ENCODE measurements at places on chromosomes 2 and 18.

DNA sequence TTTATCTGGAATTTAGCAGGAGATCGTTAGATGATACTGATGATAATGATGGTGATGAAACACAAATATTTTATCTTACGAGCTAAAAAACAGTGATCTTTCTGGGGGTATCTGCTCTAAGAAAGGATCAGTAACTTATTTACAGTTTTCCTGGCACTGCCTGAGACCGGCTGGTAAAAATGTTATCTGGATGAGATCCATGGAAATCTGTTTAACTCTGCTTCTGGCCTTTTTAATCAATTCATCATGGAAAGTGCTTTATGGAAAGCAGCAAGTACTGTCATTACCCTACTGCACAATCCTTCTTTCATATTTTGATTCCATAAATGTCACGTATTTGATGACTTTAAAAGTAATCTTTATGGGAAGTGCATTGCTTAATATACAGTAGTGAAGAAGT lies 612.7 kb upstream of the GCFC2 start:
- no peaks in the 10 kb centered on the region for H3K27me3 ChIP-seq
- H3K4me3 ChIP-seq = no peak overlapping the region
- H3K4me1 ChIP-seq = no peaks in the 10 kb centered on the region
- DNase-seq = peak; percentile 38
- no peak overlapping the region for H3K27ac ChIP-seq

DNA sequence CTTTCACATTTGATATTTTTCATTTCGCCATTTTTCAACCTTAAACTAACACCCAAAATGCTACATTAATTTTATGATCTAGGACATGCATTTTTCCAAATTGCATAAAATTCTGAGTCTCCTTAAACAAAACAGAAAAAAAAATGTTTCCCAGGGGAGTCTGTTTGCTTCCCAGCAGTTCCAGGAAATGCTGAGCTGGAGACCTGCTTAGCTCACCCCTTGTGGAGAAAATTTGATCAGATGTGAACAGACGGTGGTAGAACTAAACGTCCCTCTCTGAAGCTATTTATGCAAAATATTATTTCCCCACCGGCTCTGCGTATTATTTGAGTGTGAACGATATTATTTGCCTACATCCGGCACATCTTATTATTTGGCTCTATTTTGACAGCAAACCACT lies 74.9 kb upstream of the AGAP1 start:
- no peaks in the 10 kb centered on the region for H3K4me1 ChIP-seq
- H3K27ac ChIP-seq = no peak overlapping the region
- H3K4me3 ChIP-seq = no peak overlapping the region
- no peak for DNase-seq
- H3K27me3 ChIP-seq = no peaks in the 10 kb centered on the region

- H3K36me3 ChIP-seq = no peaks in the 10 kb centered on the region
- H3K4me1 ChIP-seq = no peaks in the 10 kb centered on the region
- no peaks in the 10 kb centered on the region for H3K27me3 ChIP-seq
- DNase-seq = no peak
- no peak overlapping the region for H3K27ac ChIP-seq
Measured at GRCh38 chr2:4995466-4995865, 696.7 kb upstream of the SOX11 start.

- H3K27ac ChIP-seq = no peak overlapping the region
- DNase-seq = no peak
- no peaks in the 10 kb centered on the region for H3K4me1 ChIP-seq
Measured at GRCh38 chr18:23573626-23574431, 12.5 kb downstream of the NPC1 start.

GRCh38 chr2:54166121-54166773 lies 50.8 kb downstream of the ACYP2 start:
- no peak for DNase-seq
- H3K4me3 ChIP-seq = no peak overlapping the region
- H3K4me1 ChIP-seq = no peaks in the 10 kb centered on the region
- H3K27ac ChIP-seq = no peak overlapping the region

DNA sequence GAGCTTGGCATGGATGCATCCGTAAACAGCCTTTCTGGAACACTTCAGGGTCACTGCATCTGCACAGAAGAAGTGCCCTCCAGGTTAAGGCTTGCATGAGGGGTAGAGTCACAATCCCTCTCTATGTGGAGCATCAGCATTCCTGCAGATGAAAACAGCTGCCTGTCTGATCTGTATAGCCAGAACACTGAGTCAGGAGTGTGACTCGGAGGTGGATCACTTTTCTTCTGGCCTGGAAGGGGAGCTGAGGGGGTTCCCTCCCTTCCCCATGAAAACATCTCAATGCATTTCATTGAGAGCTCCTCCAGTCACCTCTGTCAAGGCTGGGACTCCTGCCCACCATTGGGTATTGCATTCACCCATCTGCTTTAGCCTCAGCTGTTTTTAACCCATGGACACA lies 72.5 kb upstream of the SERPINE2 start:
- DNase-seq = no peak
- H3K27me3 ChIP-seq = no peaks in the 10 kb centered on the region
- no peak overlapping the region for H3K4me3 ChIP-seq
- H3K4me1 ChIP-seq = no peaks in the 10 kb centered on the region
- H3K27ac ChIP-seq = no peak overlapping the region
- H3K36me3 ChIP-seq = no peaks in the 10 kb centered on the region

GRCh38 chr2:37361216-37361815 lies 16.9 kb downstream of the QPCT start:
- H3K4me3 ChIP-seq = no peak overlapping the region
- no peaks in the 10 kb centered on the region for H3K4me1 ChIP-seq
- H3K36me3 ChIP-seq = no peaks in the 10 kb centered on the region

Measured in SK-N-SH (cell line).